ENCODE measurements at places on chromosomes 12 and 14. TPM values are rescaled to one million over a fixed set of nuclear protein-coding genes. Genes with fewer than 3 reads are reported as not detected.

The ARG2 gene
- 1.1 TPM for total RNA-seq

The SERPINA9 gene
- total RNA-seq = not detected

The KRT78 gene
- 0.15 TPM for total RNA-seq

The MYH6 gene
- not detected for total RNA-seq

GRCh38 chr14:100586403-100587085 is 673 bp downstream of the BEGAIN start:
- DNase-seq = peak; percentile 49

- DNase-seq = no peak
These were observed 27.1 kb upstream of the PLD4 start for GRCh38 chr14:104897330-104898194.

GRCh38 chr12:66848967-66849366 is 170.1 kb upstream of the GRIP1 start:
- DNase-seq = no peak

DNA sequence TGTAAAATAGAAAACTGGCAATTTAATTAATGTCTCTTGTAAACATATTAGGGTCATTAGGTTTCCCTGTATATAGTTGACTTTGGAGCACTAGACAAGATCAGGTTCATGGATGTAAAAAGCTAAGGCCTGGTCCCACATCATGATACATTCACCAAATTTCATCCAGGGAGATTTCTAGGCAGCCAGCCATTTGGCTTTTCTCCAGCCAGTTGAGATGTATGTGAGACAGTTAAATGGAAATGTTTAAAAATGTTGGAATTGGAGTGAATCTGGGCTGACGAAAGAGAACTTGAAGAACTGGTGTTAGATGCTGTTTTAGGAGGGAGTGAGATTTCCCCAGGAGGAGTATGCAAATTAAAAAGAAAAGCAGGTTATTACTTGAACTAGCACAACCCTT is 41.8 kb upstream of the CLEC14A start:
- DNase-seq = peak; percentile 17

- no peak for DNase-seq
These were observed 38.1 kb downstream of the RASSF9 start for GRCh38 chr12:85798122-85798521.

- DNase-seq = no peak
These were observed 12.5 kb downstream of the VWF start for GRCh38 chr12:6112004-6112403.
